ENCODE measurements at places on chromosomes 13 and 19. TPM values are rescaled to one million over a fixed set of nuclear protein-coding genes. Genes with fewer than 3 reads are reported as not detected.

DNA sequence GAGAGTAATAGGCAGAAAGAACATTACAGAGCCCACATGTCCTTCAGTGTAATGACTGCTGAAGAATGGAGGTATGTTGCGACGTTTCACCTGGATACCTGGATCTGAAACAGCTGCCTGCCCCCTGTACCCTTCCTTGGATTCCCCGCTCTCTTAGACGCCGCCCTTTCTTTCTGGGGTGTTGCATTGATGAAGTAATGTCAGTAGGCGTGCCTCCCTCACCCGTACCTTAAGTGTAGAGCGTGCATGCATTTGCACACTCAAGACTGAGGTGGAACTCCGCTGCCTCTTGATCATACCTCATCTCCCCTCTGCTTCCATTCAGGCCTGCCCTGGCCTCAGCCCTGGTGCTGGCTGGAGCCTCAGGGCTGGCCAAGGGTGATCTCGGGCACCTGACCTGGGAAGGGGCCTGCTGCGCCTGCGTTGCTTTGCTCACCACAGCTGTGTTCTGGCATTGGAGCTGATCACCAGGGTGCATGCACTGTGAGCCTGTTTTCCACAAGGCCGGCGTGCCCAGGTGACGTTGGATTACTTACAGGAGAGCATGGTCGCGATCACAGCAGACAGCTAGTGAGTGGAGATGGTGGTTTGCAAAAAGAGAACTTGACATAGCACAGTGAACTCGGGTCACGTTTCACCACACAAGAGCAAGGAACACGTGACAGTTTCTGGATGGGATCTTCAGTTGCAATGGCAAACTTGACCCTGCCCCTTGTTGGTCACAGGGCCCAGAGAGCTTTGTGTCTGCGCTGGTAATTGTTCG is 99.0 kb downstream of the ARHGEF7 start:
- no peaks in the 10 kb centered on the region for H3K4me1 ChIP-seq
- no peaks in the 10 kb centered on the region for H3K36me3 ChIP-seq
- no peak overlapping the region for H3K27ac ChIP-seq
- H3K27me3 ChIP-seq: no peaks in the 10 kb centered on the region
- no peak overlapping the region for H3K4me3 ChIP-seq

DNA sequence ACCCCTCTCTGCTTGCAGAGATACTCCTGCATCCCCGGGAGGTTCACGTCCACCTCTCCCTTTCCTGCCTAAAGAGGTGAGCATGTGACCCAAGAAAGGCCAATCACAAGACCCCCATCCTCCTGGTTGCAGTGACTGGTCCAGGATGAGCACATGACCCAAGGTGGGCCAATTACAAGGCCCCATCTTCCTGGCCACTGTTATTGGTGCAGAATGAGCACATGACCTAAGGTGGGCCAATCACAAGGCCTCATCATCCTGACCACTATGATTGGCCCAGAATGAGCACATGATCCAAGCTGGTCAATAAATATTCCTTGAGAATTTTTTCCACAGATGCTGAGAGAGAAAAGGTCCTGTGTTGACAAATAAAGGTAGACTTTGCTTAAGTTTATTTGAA is 350.7 kb downstream of the EFNB2 start:
- no peaks in the 10 kb centered on the region for H3K36me3 ChIP-seq
- no peak overlapping the region for H3K4me3 ChIP-seq
- no peaks in the 10 kb centered on the region for H3K27me3 ChIP-seq
- H3K4me1 ChIP-seq: no peaks in the 10 kb centered on the region

GRCh38 chr13:34347784-34348573 is 530.0 kb downstream of the RFC3 start:
- no peaks in the 10 kb centered on the region for H3K4me1 ChIP-seq
- no peak for DNase-seq
- H3K27me3 ChIP-seq: no peaks in the 10 kb centered on the region
- no peaks in the 10 kb centered on the region for H3K36me3 ChIP-seq
- H3K27ac ChIP-seq: no peak overlapping the region

DNA sequence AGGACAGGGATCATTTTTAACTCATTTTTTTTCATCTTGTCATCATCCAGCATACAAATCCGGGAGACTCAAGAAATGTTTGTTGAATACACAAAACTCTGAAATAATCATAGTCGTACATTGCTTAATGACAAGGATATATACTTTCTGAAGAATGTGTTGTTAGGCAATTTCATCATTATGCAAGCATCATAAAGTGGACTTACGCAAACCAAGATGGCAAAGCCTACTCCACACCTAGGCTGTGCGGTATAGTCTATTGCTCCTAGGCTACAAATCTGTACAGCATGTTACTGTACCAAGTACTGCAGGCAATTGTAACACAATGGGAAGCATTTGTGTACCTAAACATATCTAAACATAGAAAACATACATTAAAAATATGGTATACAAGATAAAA is 264.1 kb downstream of the TSHZ3 start:
- H3K27ac ChIP-seq: no peak overlapping the region
- no peaks in the 10 kb centered on the region for H3K4me1 ChIP-seq
- H3K36me3 ChIP-seq: no peaks in the 10 kb centered on the region
- no peaks in the 10 kb centered on the region for H3K27me3 ChIP-seq
- H3K4me3 ChIP-seq: no peak overlapping the region
- DNase-seq: no peak

DNA sequence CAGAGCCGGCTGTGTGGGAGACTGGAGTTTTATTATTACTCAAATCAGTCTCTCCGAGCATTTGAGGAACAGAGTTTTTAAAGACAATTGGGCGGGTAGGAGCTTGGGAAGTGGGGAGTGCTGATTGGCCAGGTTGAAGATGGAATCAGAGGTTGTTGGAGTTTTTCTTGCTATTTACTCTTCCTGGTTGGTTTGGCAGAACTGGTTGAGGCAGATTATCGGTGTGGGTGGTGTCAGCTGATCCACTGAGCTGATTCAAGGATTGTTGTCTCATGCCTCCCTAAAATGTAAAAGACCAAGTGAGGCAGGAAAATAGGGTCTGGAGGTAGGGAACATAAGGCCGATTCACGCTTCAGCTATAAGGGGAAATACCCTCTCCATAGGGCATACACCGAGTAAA is 1.3 kb upstream of the TDRD12 start:
- DNase-seq: no peak
- H3K36me3 ChIP-seq: no peaks in the 10 kb centered on the region
- H3K4me1 ChIP-seq: no peaks in the 10 kb centered on the region
- no peak overlapping the region for H3K4me3 ChIP-seq
- no peaks in the 10 kb centered on the region for H3K27me3 ChIP-seq
- no peak overlapping the region for H3K27ac ChIP-seq

DNA sequence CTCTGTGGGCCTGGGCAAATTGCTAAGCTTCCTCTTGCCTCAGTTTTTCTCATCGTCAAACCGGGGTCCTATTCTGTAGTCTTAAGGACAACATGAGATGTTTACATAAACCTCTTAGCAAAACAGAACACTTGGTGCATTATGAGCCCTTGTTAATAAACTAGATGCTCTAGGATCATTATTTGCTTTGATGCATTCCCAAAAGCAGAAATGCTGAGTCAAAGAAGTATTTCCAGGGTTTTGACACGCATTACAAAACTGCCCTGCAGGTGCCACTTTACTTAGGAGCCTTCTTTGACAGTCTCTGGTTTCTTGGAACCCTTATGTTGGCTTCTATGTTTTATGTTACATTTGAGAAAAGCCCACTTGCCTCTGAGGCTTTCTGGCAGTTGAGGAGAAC is 12.1 kb downstream of the AKAP11 start:
- no peak overlapping the region for H3K27ac ChIP-seq
- no peaks in the 10 kb centered on the region for H3K27me3 ChIP-seq
- H3K4me1 ChIP-seq: peaks cover 22% of the 10 kb centered on the region
- DNase-seq: no peak
- H3K36me3 ChIP-seq: peaks cover 17% of the 10 kb centered on the region
- no peak overlapping the region for H3K4me3 ChIP-seq

- no peak overlapping the region for H3K27ac ChIP-seq
- DNase-seq: no peak
- H3K4me3 ChIP-seq: peak overlapping the region; percentile 23
- no peaks in the 10 kb centered on the region for H3K36me3 ChIP-seq
- H3K27me3 ChIP-seq: no peaks in the 10 kb centered on the region
- H3K4me1 ChIP-seq: peaks cover 63% of the 10 kb centered on the region
These were observed 3.9 kb downstream of the RBM26 start for GRCh38 chr13:79402074-79402635.

DNA sequence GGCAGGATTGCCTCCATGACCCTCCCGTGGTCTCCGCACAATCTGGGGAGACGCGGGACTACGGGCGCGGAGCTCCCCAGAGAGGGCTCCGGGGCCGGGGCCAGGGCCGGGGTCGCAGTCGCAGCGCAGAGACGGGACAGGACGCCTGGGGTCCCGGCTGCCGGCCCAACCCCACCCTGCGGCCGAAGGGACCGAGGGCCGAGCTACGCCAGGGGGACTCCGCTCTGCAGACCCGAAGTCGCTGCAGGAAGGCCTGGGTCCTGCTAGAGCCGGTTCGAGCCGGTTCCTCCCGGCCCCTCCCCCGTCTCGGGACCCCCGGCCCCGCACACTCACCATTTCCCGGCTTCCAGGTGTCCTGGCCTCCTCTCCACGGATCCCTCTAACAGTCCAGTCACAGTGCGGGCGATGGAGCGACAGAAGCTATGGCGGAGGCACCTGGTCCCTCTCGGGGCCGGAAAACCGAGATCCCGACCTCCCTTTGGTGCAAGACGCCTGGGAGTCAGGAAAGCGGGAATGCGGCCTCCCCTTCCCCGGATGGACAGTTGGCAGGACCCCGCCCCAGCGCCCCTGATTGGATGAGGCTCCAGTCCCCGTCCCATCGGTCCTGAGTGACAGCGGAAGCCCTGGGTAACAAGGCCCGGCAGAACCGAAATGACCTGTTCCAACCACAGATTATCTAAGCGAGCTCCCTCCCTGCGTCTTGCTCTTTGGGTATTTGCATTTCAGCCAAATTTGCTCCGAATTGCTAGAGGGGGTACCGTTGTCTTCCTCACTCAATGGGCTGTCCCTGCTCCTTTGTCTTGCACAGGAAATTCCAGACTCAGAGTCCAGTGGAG is at the start of gene ZNF625:
ZNF625 (minus strand) TSS at position 512 of the 836 bp plus-strand sequence; CDS start at position 336, 176 bp downstream.
- DNase-seq: peak; percentile 4
- peak within 1 kb of the TSS; percentile 72 for H3K4me3 ChIP-seq
- H3K4me1 ChIP-seq: peaks cover 4% of the 10 kb centered on the region
- no peaks in the 10 kb centered on the region for H3K27me3 ChIP-seq

- H3K4me3 ChIP-seq: no peak overlapping the region
- no peaks in the 10 kb centered on the region for H3K4me1 ChIP-seq
- DNase-seq: no peak
- no peak overlapping the region for H3K27ac ChIP-seq
- H3K36me3 ChIP-seq: no peaks in the 10 kb centered on the region
These were observed 10.2 kb upstream of the SLC7A9 start for GRCh38 chr19:32879741-32880140.

TMEM238 gene
- total RNA-seq: 13.3 TPM

GRCh38 chr19:1417145-1417544 is 9.8 kb downstream of the DAZAP1 start:
- DNase-seq: no peak
- no peaks in the 10 kb centered on the region for H3K27me3 ChIP-seq
- no peak overlapping the region for H3K4me3 ChIP-seq
- no peak overlapping the region for H3K27ac ChIP-seq
- peaks cover 29% of the 10 kb centered on the region for H3K4me1 ChIP-seq

GRCh38 chr19:5913739-5914357 is at the start of gene CAPS:
Gene CAPS (plus strand): TSS chr19:5914254. CDS start chr19:5914407, 153 bp downstream.
- peaks cover 18% of the 10 kb centered on the region for H3K36me3 ChIP-seq
- no peak within 1 kb of the TSS for H3K4me3 ChIP-seq
- no peak for DNase-seq
- H3K4me1 ChIP-seq: no peaks in the 10 kb centered on the region

DNA sequence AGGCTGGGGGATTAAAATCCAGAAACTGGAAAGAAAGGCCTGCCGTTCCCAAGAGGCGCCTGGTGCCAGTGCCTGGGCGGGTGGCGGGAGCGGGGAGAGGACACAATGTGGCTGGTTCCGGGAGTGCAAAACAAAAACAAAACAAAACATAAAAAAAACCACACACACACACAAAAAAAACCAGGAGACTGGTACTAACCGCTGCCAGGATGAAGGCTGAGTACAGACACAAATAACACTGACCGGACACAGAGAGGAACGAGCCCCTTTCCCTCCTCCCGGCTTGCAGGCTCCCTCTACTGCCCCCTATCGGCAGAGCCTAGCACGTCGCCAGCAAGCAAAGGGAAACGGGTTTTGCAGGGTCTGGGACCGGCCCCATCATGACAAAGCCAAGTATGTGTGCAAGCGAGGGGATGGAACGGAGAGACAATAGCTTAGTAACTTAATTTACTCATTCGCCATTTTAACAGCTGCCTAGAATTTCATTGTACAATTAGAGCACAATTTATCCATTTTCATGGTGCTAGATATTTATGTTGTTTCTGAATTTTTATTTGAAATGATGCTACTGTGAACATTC is 17.9 kb upstream of the ZDHHC20 start:
- peak; percentile 66 for DNase-seq
- peaks cover 9% of the 10 kb centered on the region for H3K4me1 ChIP-seq
- H3K27ac ChIP-seq: no peak overlapping the region
- no peaks in the 10 kb centered on the region for H3K36me3 ChIP-seq
- no peaks in the 10 kb centered on the region for H3K27me3 ChIP-seq
- H3K4me3 ChIP-seq: peak overlapping the region; percentile 10

ZNF675 gene
- total RNA-seq: 19.1 TPM

ZNF575 gene
- total RNA-seq: 2.1 TPM

COL5A3 gene
- 0.50 TPM for total RNA-seq

- no peaks in the 10 kb centered on the region for H3K36me3 ChIP-seq
- no peak overlapping the region for H3K27ac ChIP-seq
- no peaks in the 10 kb centered on the region for H3K4me1 ChIP-seq
- DNase-seq: no peak
- no peak overlapping the region for H3K4me3 ChIP-seq
These were observed 212.5 kb downstream of the DLEU7 start for GRCh38 chr13:50631041-50631440.

GRCh38 chr13:45340422-45341033 is 455 bp downstream of the TPT1 start:
- H3K4me1 ChIP-seq: peaks cover 55% of the 10 kb centered on the region
- H3K27me3 ChIP-seq: no peaks in the 10 kb centered on the region
- peaks cover 38% of the 10 kb centered on the region for H3K36me3 ChIP-seq
- peak; percentile 74 for DNase-seq
- H3K4me3 ChIP-seq: peak overlapping the region; percentile 71
- H3K27ac ChIP-seq: peak overlapping the region; percentile 96
